ENCODE measurements at places on chromosomes 7 and 10.

GRCh38 chr7:20146451-20146850 lies 70.7 kb downstream of the MACC1 start:
- DNase-seq, result no peak

GRCh38 chr10:62048470-62048869 lies 147.0 kb downstream of the ARID5B start:
- DNase-seq, result no peak

DNA sequence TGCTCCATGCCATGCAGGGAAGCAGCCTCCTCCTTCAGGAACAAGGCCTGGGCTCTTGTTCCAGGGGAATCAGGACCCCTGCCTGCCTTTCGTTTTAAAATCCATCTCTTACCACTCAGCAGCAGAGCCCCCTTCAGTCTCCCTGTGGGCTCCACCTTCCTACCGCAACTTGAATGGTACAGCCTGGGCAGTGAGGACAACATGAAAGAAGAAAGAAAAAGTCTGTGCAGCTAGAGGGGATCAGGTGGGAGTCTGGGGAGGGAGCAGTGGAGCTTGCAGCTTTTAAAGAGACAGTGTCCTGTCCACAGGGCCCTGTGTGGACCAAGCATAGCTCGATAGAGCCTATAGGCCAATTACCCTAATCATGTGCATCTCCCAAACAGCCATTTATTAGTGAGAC lies 3.7 kb downstream of the PLXNA4 start:
- DNase-seq, result no peak

DNA sequence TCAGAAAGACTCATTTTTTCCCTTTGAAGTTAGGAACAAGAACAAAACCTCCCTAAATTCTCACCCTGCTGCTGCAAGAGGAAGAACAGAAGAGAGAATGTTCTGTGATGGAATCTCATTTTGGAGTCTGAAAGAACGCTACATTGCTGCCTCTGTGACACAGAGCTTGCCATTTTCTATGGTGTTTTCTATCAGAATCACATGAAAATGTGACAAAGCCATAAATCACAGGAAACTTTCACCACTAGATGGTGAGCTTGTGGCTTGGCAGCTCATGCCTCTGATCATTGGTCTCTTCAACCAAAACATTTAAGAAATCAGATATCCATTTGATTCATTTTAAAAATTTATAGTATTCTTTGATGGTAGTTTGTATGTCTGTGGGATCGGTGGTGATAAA lies 82.9 kb downstream of the CADPS2 start:
- DNase-seq, result no peak

GRCh38 chr10:97365761-97366351 lies 31.3 kb upstream of the FRAT2 start:
- DNase-seq, result no peak

GRCh38 chr10:11845113-11845512 lies 22.0 kb downstream of the PROSER2 start:
- no peak for DNase-seq

DNA sequence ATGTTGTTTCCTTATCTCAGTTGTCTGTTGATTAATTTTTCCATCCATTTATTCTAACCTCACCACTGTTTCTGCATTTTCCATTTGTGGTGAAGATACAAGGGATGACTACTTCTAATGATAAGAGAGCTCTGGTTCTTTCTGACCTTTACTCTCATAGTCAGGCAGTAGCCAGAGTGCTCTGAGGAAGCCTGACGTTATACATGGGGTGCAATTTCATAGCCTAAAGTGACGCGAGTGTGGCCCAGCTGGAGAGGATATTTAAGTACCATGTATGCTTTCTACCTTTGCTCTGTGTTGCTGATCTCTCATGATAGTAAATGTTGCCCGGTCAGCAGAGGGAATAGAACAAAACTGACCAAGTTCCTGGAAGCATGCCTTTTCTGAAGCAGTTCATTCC lies 33.9 kb upstream of the CYCS start:
- no peak for DNase-seq
